Hematopoietic multipotent progenitor cell treated with erythropoietin and hydrocortisone succinate and interleukin-3 and kit ligand, for 15 days (in vitro differentiated cells): ENCODE measurements at places on chromosomes 4 and X.

GRCh38 chrX:19156186-19156585 lies 33.9 kb upstream of the ADGRG2 start:
- no peak for DNase-seq

DNA sequence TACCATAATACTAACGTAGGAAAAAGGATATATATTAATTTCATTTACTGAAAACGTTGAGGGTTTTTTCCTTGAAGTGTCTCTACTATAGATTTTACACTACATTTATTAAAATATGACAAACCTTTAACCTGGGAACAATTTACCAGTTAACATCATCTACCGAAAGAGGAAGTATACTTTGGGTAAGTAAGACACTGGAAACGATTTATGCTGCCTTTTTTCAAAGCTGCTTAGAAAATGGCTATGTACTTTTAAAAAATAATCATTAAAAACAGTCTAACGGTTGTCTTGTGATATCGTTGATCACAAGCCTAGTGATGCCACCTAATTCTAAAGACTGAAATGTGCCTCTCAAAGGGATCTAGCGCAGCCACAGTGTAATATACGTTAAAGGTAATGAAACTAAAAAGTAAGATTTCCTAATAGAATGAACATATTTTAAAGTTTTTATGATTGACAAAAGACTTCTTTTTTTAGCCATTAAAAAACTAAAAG lies 50.4 kb downstream of the STX18 start:
- no peak for DNase-seq

GRCh38 chrX:112008724-112009123 lies 73.9 kb downstream of the TRPC5 start:
- DNase-seq: no peak

DNA sequence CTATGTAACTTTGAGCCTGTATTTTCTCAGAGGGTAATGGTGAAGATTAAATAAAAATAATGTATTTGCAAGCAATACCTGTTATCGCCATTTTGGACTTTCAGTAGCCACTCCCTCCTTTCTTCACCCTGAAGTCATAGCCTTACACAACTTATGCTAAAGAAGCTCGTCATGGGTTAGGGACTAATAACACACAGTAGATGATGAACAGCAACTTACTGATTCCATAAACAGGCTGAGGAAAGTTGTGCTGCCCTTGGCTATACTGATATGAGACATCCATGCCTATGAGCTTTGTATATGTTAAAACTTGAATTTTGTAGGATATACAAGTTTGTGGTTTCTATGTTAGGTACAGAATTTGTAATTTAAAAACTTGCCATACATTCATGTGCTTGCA lies 31.7 kb upstream of the EIF1AX start:
- no peak for DNase-seq

- peak; percentile 69 for DNase-seq
Observed at GRCh38 chrX:109856974-109857373, 123.9 kb upstream of the ACSL4 start.

DNA sequence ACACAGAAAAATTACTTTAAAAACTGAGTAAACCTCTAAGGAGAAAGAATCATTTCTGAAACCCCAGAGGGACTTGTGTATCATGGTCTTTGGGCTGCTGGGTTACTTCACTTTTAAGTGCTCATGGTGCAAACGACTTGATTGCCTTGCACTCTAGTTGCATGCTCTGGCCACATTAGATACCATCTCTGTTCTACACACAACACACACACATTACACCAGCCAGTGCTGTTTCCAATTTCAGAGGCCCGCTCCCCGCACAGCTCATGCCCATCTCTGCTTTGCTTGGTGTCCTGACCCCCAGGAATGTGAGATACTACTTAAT lies 2.1 kb downstream of the PPP3CA start:
- DNase-seq: peak; percentile 12

DNA sequence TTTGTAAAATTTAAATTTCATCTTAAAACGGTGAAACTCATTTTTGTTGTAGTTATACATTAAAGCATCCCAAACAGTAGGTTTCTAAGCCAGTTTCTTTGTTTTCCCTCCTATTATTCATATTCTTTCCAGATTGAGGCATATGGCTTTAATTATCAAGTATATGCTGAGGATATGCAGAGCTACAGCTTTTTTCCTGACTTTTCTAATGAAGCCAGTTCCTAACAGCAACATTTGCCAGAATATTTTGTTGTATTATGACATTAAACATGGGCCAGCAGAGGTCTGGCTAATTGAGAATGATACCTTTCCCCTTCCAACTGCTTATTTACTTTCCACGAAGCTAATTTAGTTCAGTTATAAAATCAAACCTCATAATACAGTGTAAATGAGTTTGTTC lies 75.3 kb downstream of the SLIT2 start:
- no peak for DNase-seq

- DNase-seq: no peak
Observed at GRCh38 chr4:174340714-174341113, 57.0 kb downstream of the CEP44 start.

DNA sequence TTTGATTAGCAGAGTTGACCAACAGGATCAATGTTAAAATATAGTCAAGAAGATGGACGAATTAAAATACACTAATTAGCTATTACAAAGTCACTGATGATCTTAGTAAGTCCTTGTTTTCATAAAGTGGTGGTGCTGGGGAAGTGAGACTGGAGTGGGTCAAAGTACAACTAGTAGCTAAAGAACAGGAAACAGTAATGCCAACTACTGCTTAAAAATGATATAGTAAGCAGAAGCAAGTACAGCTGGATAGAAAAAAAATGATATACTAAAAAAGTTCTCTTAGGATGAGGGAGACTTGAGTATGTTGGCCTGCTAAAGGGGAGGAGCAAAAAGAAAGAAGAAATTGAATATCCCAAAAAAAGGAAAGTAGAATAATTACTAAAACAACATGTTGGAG lies 580.8 kb upstream of the FTHL17 start:
- DNase-seq: no peak

DNA sequence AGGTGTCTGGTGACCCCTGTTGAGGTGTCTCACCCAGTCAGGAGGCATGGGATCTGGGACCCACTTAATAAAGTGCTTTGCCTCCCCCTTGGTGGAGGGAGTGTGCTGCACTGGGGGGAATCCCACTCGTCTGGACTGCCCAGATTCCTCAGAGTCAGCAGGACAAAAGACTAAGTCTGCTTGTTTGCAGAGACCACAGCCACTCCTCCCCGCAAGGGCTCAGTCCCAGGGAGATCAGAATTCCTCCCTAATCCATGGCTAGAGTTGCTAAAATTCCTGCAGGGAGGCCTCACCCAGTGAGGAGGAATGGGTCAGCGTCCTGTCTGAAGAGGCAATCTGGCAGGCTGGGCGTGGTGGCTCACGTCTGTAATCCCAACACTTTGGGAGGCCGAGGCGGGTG lies 442.2 kb downstream of the PABPC4L start:
- DNase-seq: no peak

- peak; percentile 32 for DNase-seq
Observed at GRCh38 chr4:1137063-1137776, 23.9 kb upstream of the RNF212 start.

- no peak for DNase-seq
Observed at GRCh38 chrX:47752685-47753084, 84.0 kb upstream of the ZNF81 start.
